ENCODE measurements at places on chromosomes 4 and X.

DNA sequence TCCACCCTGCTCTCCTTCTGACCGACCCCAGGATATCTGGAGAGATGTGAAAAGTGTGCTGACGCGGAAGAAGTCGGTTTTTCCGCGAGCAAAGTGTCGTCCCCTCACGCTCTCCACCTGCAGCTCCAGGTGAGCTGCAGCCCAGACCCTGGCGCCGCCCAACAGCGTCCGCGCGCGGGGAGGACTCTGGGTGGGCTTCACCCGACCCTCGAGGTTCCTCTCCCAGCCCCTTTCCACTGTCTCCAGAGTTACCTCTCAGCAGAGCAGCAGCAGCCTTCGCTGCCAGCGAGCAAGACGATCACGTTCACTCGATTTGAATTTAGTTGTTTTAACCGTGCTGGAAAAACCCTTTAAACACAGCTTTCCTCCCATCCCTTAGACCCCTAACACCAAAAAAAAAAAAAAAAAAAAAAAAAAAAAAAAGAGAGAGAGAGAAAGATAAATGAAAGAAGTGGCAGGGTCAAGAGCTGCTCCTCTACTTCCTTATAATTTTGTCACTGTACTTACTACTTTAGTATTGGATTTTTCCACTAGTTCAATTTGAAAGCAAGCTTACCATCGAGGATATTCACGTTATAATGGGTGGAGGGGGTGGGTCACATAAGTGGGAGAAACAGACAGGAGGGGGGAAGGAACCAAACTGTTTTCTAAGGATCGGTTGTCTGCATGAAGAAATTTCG is 758 bp upstream of the NR3C2 start:
- DNase-seq, result no peak

DNA sequence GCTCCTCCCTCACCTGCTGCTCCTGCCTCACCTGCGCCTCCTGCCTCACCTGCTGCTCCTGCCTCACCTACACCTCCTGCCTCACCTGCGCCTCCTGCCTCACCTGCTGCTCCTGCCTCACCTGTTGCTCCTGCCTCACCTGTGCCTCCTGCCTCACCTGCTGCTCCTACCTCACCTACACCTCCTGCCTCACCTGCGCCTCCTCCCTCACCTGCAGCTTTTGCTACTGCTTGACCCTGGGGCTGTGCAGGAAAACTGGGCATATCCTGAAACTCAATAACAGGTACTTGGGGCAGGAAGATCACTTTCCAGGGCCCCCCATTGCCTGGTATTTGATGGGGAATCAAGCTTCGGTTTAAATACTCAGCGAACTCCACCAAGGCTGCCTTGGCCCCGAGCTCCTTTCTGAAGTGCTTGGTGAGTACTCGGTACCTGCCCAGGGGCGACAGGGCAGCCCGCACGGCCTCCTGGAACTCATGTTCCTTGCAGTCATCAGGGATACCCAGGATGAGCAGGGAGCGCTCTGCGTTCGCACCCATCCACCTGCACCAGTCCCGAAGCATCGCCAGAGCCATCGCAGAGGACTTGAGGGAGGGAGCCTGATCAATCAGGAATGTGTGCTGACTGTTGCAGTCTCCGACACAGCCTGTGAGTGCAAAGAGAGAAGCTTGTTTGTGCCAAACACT is 2.7 kb downstream of the PNMA6E start:
- no peak for DNase-seq

DNA sequence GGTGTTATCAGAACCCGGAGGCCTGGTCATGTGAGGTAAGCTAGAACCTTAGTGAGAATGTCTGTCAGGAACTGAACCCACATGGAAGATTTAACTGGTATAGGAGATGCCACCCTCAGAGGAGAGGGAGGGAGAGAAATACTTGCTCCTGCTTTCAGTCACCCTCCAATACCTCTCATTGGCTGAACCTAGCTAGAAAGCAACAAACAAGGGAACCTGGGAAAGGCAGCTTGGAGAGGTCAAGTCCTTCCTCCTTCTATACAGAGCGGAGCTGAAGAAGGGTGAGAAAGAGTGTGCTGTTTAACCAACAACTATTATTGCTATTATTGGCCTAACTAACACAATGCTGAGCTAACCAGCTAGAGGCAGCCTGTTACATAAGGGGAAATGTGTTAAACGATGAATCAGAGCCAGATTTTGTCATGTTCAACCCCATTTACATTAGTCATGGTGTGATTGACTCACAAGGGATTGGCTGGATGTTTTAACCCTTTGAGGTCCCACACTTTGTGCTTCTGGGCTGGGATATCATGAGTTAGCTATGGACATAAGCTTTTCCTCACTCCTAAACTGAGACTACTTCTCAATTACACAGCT is 96.5 kb upstream of the ESX1 start:
- DNase-seq, result no peak

- DNase-seq, result no peak
Measured at GRCh38 chr4:8262637-8263322, 6.8 kb upstream of the HTRA3 start.

DNA sequence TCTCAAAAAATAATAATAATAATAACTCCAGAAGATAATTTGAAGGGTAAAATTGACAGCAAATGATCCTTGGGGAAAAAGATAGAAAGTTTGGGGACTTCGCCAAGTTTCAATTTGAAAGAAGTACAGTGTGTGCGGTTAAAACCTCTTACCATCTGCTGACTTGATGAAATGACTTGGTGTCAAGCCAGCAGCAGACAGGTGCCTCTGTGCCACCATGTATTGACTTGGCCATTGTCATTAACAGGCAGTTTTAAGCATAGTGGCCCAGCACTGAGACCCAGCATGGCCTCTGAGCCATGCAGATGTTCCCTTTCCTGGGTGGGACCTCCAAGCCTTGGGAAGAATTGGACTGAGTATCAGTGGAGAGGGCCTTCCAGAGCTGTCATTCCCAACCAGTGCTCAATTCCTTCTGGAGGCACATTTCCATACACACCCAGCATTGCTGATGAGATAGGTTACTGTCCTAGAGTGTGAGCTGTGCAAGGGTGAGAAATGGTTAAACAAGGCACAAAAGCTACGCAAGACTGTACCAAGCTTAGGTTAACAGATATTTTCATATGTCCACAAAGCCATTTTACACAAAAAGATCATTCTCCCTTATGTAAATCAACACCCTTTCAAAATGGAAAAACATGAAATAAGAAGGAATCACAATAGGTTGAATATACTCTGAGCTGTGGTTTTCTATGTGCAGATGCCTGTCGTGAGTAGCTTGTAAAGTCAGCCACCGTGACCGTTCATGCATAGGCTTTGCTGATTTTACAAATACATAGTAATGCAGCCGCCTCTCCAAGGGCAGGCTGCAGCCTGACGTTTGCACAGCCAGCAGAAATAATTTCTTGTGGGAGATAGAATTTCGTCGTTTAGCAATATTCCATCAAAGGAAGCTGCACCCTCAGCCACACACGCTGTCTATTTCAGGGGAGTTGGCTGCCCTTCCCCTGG is 59.4 kb upstream of the FBXW7 start:
- DNase-seq, result no peak

DNA sequence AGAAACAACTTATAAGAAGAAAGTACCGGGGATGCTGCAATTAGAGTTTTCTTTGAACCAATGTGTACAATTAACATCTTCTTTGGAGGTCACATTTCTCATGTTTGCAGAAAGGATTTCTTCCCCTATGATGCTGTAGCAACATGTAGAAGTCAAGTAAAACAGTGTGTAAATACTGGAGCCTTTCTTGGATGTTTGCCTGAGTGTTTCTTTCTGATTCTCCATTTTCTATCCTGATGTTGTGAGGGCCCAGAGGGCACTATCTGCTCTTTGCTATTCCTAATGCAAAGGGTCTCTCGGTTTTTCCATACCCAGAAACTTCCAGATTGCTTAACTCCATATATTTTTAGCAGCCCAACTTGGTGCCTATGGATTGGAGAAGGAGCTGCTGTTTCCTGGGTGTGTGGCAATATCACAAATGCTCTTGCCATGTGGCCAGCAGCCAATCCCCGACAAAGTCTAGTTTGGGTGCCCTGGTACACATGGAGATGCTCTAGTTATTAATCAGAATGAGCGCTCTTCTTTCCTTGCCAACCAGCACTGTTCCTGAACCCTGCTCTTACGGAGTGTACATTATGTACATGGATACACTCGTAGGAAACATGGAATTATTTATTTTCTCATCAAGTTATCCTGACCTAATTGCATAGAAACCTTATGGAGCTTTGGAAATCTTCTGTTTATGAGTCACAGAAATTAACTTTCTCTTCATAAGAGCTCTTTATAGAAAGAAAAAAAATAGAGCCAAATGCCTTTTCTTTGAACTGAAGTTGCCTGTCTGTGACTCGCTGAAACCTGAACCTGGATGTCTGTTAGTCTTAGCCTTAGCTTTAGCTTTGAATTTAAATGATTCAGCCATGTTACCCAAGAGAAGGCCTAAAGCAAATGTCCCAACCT is 67.0 kb upstream of the GPC4 start:
- no peak for DNase-seq

- DNase-seq, result no peak
Measured at GRCh38 chr4:47462799-47463234, 685 bp downstream of the COMMD8 start.

- DNase-seq, result no peak
Measured at GRCh38 chr4:148857239-148857972, 415.2 kb upstream of the NR3C2 start.

DNA sequence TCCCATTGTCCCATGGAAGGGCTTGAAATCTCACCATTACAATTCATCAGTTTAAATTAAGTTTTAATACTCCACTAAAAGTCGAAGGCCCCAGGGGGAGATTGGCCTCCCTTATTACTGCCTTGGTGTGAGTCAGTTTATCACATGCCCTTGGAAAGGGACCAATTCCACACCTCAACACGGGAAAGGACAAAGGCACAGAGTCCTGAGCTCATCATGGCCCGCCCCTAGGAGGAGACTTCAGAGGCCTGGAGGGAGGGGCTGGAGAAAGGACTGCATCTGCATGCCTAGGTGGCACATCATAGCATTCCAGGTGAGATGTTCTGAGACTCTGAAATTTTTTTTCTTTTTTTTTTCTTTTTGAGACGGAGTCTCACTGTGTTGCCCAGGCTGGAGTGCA is 2.8 kb upstream of the SEL1L3 start:
- no peak for DNase-seq

GRCh38 chrX:133868250-133868649 is 117.1 kb downstream of the GPC3 start:
- DNase-seq, result no peak

DNA sequence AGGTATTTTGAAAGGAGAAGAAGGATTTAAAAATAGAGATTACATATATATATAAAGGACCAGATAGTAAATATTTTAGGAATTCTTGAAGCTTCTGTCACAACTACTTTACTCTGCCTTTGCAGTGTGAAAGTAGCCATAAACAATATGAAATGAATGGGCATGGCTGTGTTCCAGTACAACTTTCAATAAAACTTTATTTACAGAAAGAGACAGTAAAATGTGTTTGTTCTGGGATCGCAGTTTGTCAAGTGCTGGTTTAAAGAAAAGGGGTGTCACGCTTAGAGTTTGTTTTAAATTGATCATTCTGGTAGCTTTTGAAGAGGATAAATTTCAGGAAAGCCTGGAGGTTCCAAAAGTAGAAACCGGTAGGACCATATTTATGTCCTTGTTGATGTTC is 176.1 kb upstream of the HS3ST1 start:
- no peak for DNase-seq

GRCh38 chrX:38192007-38192810 is 28.5 kb downstream of the SRPX start:
- DNase-seq, result no peak

- DNase-seq, result no peak
Measured at GRCh38 chrX:106725931-106726330, 570 bp upstream of the RNF128 start.

DNA sequence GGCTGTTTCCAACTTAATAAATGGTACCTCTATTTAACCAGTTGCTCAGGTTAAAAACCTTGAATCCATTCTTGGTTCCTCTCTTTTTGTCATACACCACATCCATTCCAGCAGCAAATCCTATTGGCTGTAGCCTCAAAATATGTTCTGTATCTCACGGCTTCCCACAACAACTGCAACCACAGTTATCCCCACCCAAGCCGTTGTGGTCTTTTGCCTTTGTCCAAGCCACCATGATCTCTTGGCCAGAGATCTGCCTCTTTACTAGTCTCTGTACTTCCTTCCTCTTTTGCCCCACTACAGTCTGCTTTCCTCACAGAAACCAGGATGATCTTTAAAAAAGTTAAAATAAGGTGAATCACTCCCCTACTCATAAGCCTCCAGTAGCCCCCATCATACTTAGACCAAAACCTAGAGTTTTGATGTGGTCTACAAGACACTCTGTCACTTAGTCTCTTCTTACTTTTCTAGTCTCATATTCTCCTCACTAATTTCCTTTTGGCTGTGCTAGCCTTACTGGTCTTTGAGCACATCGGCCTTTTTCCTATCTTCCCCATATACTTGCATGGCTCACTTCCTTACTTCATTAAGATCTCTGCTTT is 10.3 kb downstream of the MAOA start:
- no peak for DNase-seq

DNA sequence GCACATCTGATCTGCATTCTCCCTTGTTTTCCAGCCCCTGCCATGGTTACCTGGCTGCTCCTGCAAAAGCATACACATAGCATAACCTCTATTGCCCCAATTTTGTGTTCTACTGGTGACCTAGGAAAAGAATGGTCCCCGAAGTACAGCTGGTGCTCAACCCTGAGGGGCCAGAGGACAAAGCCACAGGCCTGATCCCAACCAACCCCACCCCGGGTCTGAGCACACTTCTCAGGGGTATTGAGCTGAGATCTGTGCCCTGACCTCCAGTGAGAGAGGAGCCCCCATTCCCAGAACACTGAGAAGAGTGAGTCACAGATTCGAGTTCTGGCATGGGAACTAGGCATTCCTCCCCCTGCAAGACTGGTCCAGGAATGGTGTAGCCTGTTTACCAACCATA is 465.5 kb upstream of the ACTRT1 start:
- DNase-seq, result no peak

DNA sequence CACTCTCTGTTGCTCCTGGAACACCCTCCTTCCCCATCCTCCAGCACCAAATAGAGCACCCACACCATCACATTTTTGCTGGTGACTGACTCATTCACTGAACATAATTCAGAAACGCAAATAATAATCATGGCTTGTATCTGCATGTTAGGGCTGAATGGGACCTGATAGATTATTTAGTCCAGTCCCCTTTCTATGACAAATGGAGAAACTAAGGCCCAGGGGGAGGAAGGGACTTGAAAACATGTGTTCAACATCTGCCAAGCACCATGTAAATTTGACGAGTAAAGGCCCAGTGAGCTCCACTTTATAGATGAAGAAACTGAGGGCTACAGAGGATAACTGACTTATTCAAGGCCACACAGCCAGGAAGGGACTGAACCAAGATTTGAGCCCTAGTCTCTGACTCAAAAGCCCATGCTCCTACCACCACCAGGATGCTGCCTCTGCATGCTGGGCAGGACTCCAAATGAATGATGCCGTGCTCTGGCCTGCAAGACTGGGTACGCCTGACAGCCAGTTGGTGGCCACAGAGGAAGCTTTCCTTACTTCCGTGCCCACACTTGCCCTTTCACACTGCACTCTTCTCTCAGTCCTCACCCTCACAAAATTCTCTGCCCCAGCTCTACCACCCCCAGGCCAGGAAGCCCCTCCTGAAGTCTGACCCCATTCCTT is 133.3 kb upstream of the PJA1 start:
- no peak for DNase-seq

- DNase-seq, result no peak
Measured at GRCh38 chr4:84691800-84692199, 108.9 kb downstream of the CDS1 start.

GRCh38 chrX:14476205-14476604 is 53.1 kb upstream of the GLRA2 start:
- no peak for DNase-seq

Measured in GM12892 (cell line).